ENCODE measurements at places on chromosomes 5 and 9.

DNA sequence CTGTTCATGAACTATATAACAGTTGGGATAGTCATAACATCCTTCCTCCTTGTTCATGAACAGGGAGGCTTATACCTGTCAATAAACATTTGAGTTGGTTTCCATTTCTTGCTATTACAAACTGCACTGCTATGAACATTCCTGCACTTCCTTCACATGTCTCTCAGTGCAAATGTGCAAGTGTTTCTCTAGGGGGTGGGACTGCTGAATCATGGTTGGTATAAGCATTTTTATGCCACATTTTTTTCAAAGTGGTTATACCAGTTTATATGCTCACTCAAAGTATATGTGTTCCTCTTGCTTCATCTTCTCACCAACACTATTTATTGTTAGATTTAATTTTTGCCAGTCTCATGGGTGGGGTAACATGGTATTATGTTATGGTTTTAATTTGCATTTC is 25.8 kb upstream of the TPD52L3 start:
- DNase-seq: no peak

DNA sequence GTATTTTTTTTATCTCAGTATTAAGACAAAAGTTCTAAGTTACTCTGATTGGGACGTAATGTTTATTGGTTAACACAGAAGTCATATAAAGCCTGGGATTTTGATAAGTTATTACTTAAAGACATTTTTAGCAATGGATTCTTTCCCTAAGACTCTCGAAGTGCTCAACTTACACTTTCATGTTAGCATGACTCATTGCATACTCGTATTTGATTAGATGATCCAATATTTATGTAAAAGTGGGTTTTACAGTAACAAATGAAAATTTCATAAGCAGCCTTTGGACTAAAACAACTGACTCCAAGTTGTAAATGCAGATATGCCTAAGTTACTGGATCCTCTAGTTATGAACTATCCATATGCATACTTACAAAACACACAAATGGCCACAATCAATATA is 567.7 kb upstream of the NUDT12 start:
- no peak for DNase-seq

DNA sequence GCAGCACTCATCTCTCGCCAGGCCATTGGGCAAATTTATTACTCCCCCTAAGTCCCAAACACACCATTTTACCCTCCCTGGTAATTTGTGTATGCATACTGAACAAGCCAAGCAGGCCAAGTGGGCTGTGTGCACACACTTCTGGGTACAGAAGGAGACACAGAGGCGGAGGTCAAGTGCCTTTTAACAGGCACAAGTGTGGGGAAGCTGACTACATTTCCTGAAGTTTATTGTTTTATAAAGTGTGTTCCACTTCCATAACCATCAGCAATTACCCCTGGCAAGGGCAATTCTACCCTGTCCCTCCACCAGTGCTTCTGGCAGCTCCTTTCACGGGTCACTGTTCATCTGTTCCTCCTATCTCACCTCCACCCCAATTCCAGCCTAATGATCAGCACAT is 93.9 kb downstream of the SETX start:
- no peak for DNase-seq

DNA sequence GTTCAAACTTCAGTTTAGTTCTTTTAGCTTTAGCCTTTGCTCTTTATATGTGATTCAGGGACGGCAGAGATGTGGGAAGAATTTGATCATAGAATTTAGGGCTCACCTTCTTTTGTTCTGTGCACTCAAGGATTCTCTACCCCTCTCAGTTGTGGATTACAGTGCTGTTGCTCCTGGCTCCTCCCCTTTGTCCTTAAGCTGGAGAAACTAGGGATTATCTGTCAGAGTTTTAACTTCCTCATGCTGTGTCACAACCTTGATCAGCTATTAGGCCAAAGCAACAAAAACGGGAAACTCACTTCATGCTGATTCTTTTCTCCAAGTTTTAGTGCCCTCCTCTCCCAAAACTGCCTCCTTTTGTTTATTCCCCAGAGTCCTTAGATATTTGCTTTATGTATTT is 13.0 kb upstream of the PCDHAC2 start:
- DNase-seq: no peak

- no peak for DNase-seq
Measured at GRCh38 chr9:131727795-131728545, 11.9 kb downstream of the RAPGEF1 start.

- DNase-seq: no peak
Measured at GRCh38 chr5:173499471-173500212, 116.8 kb downstream of the BOD1 start.

- DNase-seq: peak; percentile 68
Measured at GRCh38 chr5:91162534-91163381, 220.4 kb downstream of the ARRDC3 start.

- DNase-seq: no peak
Measured at GRCh38 chr5:96227957-96228356, 205.1 kb downstream of the PCSK1 start.
